ENCODE measurements at places on chromosomes 16 and 17.

- DNase-seq = no peak
These were observed 49.9 kb upstream of the COX10 start for GRCh38 chr17:14019186-14019956.

DNA sequence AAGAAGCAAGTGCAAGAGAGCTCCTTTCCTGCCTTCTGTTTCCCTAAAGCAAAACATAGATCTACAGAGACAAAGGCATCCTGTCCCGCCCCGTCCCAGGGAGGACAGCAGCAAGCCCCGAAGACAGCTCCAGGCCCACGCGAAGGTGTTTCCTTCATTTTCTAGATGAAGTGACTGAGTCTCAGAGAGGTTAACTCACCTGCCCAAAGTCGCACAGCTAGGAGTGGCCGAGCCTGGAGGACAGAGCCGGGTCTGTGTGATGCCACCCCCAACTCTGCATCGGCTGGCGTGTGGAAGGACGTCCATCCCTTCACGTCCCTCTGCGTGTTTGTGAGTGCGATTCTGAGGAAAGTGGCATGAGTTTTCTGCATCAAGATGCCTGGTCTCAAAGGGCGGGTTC lies 187.2 kb upstream of the CHMP6 start:
- DNase-seq = no peak

- DNase-seq = peak; percentile 20
These were observed at the start of gene OTOA for GRCh38 chr16:21663889-21664647. Gene OTOA (plus strand): TSS chr16:21663968. CDS start chr16:21678515, 14,547 bp downstream.

GRCh38 chr16:61471737-61472136 lies 564.5 kb downstream of the CDH8 start:
- no peak for DNase-seq

DNA sequence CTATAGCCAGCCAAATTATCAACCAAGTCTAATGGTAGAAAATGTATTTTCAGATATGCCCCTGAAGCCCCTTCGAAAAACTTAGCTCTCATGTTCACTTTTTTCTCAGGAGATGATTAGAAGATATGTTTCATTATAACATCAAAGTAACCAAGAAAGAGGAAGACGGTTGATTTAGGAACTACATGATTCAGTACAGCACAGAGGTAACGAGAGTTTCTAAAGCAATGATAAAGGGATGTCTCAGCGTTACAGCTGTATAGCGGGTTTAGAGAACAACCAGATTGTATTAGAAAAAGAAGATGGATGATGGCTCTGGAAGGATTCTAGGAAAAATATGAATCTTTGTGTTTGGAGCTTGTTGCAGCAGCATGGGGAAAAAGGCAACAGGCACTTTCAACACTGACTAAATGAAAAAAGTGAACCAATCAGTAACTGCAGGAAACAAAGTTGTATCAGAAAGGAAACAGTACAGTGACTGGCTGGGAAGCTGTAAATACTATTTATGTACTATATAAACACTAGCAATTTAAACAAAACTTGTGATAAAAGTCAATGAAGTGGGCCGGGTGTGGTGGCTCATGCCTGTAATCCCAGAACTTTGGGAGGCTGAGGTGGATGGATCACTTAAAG lies 21.5 kb downstream of the MBTD1 start:
- no peak for DNase-seq

DNA sequence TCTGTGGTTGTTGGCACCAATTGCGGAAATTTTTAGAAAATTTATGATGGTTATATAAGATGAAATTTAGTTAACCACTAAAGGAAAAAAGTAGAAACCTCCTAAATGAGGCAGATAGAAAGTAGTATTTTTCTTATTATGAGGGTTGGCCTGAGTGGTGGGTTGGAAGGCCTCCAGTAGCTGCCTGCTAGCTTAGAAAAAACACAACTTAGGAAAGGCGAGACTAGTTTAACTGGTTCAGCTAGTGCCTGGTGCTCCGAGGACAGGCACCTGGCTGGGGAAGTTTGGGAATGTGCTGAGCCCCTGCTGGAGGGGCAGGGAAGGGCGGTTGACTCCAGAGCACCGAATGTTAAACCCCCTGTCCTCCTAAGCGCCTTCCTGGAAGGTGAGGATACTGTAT lies 19.9 kb downstream of the LDHD start:
- no peak for DNase-seq

GRCh38 chr17:72829883-72830282 lies 262.6 kb downstream of the SLC39A11 start:
- DNase-seq = no peak

GRCh38 chr17:41555105-41555887 lies 16.6 kb downstream of the KRT9 start:
- no peak for DNase-seq

DNA sequence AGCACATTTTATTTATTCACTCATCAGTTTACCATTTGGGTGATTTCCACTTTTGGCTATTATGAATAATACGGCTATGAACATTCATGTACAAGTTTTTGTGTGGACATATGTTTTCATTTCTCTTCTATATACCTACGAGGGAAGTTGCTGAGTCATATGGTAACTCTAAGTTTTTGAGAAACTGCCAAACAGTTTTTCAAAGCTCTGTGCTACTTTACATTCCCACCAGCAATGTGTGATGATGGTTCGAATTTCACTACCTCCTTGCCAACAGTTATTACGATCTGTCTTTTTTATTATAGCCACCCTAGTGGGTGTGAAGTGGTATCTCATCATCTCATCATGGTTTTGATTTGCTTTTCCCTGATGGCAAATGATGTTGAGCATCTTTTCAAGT lies 63.7 kb upstream of the MRTFB start:
- no peak for DNase-seq

DNA sequence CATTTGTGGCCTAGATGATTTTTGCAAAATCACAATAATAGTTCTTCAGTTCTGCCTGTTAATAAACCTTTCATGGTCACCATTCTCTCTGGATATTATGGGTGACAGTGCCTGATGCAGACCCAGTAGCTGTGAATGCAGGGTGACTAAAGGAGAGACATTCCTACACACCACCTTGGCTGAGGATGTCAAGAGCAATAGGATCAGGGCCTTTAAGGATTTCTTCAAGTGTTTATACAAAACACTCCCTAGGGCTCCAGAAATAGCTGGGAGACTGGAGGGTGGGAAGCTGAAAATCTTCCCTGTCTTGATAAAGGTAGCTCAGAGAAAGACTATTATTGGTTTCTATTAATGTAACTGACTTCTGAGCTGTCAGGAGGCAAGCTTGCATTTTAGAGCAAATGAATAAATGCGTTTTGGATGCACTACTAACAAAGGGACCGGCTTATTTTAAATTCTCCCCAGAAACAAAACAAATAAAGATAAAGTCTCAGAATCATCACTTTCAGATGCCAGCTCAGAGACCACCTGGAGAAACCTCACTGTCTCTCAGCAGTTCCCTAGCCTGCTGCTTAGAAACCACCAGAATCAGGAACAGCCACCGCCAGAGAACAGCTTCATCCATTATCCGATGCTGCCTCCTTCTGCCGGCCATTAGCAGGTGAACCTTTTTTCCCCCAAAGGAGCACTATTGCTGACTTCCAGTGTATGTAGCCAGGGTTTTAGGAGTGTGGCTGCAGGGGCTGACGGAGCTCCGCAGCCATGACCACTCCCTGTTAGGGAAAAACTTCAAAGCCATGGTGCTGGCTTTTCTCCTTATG lies 171.4 kb upstream of the DYNLRB2 start:
- DNase-seq = peak; percentile 15

- DNase-seq = no peak
These were observed 103.0 kb downstream of the CYLD start for GRCh38 chr16:50844840-50845239.

DNA sequence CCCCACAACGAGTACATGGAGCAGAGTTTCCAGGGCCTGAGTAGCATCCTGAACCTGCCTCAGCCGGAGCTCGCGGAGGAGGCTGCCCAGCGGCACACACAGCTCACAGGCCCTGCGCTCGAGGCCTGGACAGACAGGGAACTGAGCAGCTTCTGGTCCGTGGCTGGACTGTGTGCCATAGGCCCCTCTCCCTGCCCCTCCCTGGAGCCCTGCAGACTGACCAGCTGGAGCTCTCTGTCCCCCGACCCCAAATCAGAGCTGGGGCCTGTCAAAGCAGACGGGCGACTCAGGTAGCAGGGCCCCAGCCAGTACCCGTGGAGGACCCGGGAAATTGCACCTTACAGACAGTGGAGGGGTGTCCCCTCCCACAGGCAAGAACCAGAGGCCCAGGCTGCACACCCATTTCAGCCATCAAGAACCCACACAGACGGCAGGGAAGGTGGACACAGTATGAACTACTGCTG lies 13.0 kb downstream of the MRPL27 start:
- no peak for DNase-seq

- peak; percentile 43 for DNase-seq
These were observed 12.0 kb downstream of the CORO7 start for GRCh38 chr16:4404247-4404966.

- no peak for DNase-seq
These were observed 66.7 kb downstream of the PIGL start for GRCh38 chr17:16283705-16284104.

DNA sequence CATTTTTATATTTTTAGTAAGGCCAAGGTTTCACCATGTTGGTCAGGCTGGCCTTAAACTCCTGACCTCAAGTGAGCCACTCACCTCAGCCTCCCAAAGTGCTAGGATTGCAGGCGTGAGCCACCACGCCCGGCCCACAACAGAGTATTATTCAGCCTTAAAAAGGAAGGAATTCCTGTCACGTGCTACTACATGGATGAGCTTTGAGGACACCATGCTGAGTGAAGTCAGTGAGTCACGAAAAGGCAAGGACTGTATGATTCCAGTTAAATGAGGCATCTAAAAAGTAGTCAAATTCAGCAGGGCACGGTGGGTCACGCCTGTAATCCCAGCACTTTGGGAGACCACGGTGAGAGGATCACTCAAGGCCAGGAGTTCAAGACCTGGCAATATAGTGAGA lies 9.7 kb downstream of the CSF3 start:
- DNase-seq = no peak

DNA sequence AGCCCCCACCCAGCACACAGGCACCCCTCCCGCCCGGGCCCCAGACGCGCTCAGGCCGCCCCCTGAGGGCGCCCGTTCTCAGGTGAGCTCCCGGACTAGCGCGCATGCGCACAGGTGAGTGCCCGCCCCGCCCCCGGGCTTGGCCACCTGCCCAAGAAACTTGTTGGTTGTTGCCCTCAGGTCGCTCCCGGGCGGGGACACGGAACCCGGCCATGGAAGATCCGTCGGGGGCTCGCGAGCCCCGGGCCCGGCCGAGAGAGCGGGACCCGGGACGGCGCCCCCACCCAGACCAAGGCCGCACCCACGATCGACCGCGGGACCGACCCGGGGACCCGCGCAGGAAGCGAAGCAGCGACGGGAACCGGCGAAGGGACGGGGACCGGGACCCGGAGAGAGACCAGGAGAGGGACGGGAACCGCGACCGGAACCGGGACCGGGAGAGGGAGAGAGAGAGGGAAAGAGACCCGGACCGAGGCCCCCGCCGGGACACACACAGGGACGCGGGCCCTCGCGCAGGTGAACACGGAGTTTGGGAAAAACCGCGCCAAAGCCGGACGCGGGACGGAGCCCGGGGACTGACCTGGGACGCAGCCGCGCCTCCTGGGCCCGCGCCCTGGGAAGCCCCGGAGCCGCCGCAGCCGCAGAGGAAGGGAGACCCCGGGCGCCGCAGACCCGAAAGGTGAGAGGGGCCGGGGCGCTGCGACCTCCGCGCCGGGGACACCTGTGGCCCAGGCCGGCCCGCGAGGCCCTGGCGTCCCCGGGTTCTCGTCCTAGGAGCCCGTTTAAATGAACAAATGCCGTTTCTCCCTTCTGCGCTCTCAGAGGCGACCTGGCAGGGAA lies at the start of gene MARVELD3:
Gene MARVELD3 (plus strand): TSS at position 167 of the 840 bp plus-strand sequence. CDS start 46 bp downstream, at position 213.
- peak; percentile 96 for DNase-seq

DNA sequence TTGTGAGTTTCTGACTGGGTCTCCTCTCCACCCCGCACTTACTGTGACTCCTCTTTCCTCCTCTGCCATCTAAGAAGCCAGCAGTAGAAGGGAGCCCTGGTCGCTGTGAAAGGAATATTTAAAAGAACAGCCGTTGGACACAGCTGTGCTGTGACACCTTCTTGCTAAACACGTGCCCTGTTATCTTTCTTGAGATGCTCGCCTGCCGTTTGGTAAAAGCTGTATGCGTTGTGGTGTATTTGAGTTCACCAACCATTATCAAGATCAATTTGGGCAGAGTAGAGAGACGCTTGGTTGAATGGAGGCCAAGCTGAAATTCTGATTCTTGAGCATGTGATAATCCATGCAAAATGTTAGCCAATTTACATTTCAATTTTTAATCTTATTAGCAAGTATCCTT lies 3.8 kb downstream of the GID4 start:
- no peak for DNase-seq

DNA sequence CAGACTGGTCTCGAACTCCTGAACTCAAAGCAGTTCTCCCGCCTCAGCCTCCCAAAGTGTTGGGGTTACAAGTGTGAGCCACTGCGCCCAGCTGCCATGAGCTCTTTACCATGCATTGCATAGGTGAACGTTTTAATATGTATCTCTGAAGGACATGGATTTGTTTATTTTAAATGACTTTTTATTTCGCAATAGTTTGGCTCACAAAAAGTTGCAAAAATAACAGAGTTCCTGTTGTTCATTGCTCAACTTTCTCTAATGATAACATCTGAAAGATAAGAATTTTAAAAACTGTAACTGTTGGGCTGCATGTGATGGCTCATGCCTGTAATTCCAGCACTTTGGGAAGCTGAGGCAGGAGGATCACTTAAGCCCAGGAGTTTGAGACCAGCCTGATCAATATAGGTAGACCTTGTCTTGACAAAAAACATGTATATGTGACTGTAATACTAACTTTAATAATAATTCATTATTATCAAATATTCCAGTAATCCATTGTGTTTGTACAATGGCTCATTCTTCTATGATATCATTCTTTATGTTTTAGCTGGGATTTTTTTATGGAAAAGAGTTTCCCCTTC lies 80.1 kb downstream of the ABCC1 start:
- no peak for DNase-seq

- no peak for DNase-seq
These were observed 106.2 kb downstream of the XYLT1 start for GRCh38 chr16:17364319-17365210.

GRCh38 chr17:56594320-56595107 lies 1.0 kb downstream of the NOG start:
- no peak for DNase-seq

- no peak for DNase-seq
These were observed 24.9 kb downstream of the CDRT4 start for GRCh38 chr17:15442311-15443180.
